ENCODE measurements at places on chromosomes 2 and 18.

DNA sequence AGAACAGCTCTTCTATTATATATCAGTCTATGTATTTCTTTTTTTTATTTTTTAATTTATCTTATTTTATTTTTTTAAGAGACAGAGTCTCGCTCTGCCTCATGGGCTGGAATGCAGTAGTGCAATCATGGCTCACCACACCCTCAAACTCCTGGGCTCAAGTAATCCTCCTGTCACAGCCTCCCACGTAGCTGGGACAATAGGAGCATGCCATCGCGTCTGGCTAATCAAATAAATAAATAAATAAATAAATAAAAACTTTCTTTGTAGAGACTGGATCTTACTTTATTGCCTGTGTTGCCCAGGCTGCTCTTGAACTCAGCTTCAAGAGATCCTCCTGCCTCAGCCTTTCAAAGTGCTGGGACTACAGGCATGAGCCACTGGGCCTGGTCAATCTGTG, 117.0 kb downstream of the RBMS1 start:
- DNase-seq, result no peak

- no peak for DNase-seq
Observed at GRCh38 chr2:152155209-152155608, 20.4 kb downstream of the STAM2 start.

- DNase-seq, result no peak
Observed at GRCh38 chr2:16250886-16251285, 310.5 kb downstream of the MYCN start.

GRCh38 chr2:2566396-2567323, 235.6 kb upstream of the MYT1L start:
- no peak for DNase-seq

GRCh38 chr2:135037831-135038230, 9.4 kb downstream of the MAP3K19 start:
- DNase-seq, result no peak

DNA sequence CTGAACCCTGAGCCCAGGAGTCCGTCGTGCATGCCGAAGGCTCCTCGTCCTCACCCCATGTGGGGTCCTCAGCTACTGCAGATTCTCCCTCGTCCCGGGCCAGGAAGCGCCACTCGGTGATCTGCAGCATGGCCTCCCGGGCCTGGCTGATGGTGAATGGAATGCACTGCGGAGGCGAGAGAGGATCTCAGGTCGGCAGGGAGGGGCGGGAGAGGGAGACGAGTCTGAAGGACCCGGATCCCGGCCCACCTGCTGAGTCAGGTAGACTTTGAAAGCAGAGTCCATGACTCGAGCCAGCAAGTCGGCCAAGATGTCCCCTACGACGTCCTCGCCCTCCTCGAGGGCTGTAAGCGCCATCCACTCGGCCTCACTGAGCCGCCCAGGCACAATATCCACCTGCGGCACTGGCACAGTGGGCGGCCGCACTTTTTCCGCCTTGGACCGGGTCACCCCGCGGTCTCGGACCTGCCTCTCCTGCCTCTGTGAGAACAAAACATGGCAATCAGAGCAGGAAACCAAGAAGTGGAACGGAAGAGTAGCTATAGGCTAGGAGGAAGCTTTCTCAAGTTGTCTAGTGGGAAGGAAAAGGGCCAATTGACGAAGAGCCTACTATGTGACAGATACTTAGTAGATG, 5.5 kb downstream of the C2orf81 start:
- no peak for DNase-seq

GRCh38 chr18:58842978-58843687, 21.5 kb upstream of the ZNF532 start:
- no peak for DNase-seq

DNA sequence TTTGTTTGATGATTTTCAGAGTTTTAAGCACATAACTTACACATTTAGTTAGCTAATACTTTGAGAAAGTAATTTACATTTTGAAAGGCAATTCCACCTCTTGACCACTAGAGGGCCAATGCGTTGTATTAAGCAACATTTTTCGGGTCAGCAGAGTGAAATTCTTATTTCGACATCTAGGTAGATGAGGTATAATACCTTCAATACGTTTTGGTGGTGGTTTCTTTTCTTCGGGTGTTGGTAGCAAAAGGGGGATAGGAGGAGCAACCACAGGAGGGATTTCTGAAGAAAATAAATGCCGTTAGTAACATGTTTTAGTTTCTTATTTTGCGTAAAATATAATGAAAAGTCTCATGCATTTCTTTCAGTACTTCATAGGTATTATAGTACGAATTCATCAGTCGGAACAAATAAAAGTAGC, 106.3 kb downstream of the TTN start:
- peak; percentile 25 for DNase-seq

DNA sequence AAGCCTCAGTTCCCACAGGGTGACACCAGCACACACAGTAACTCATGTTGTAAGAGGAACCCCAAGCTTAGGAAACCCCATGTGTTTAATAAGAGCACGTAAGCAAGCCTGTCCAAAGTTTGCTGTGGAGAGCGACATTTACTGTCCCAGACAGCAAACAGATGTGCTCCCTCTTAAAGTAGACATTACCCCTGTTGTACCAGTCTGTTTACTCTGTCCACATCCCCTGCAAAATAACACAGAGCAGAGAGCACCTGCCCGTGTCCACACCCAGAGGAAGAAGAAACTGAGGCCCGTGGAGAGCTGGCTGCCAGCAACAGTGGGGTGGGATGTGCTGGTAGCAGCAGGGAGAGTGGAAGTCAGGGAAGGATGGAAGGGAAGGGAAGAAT, 243.5 kb downstream of the GBX2 start:
- DNase-seq, result no peak

DNA sequence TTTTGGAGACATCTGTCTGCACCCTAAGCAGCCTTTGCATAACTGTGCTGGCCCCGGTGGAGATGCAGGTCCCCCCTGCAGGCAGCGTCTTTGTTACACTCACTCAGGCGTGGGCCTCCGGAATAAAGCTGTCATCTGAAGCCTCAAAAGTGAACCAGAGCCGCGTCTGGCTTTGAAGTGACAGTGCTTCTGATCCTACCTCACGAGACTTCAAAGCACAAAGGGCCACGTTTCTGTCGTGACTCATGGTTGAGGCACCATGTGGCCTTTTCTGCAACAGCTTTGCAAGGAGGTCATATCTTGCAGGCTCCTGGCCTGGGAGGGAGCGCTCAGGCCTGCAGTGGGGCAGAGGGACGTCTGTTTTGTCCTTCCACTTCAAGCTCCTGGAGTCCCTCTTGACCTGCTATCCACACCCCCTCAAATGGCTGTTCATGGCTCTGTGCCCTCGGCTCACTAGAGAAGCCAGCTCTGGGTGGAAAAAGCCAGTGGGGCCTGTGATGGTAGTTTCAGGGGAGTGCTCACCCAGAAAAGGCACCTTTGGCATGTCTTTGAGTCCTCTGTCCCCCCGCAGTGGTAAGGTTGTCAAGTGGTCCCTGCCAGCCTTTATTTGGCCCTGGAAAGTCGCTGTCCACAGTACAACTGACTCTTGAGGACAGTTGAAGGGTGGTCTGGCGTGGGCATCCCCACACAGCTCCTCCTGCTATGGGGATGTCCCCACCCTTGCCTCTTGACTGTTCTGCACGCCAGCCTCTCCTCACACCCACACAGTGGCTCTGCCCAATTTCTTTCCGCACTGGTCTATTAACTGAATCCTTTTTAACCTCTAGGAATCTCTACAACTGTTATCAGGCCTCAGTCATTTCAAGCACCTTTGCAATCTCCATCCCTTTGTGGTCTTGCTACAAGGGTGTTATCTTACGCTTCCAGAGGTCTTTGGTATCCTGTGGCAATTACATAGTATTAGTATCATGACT, 19.3 kb downstream of the GPR55 start:
- DNase-seq, result no peak

All from erythroblast (primary cell).